ENCODE measurements at places on chromosomes 11 and 22. TPM values are rescaled to one million over a fixed set of nuclear protein-coding genes. Genes with fewer than 3 reads are reported as not detected.

Gene FXYD2
- 8.8 TPM for total RNA-seq

Gene IGSF9B
- 36.0 TPM for total RNA-seq

- H3K36me3 ChIP-seq = no peaks in the 10 kb centered on the region
- H3K4me3 ChIP-seq = no peak overlapping the region
- H3K4me1 ChIP-seq = peaks cover 2% of the 10 kb centered on the region
- no peak overlapping the region for H3K27ac ChIP-seq
- H3K27me3 ChIP-seq = peaks cover 12% of the 10 kb centered on the region
Measured at GRCh38 chr11:65311170-65311678, 3.4 kb upstream of the CDC42EP2 start.

GRCh38 chr11:110711776-110712658 lies at the start of gene ARHGAP20:
Gene ARHGAP20, minus strand, starts transcription at chr11:110712437. Its CDS starts 206 bp downstream, at chr11:110712231.
- peaks cover 73% of the 10 kb centered on the region for H3K27me3 ChIP-seq
- H3K4me3 ChIP-seq = peak within 1 kb of the TSS; percentile 67
- H3K4me1 ChIP-seq = peaks cover 13% of the 10 kb centered on the region
- no peak within 1 kb of the TSS for H3K27ac ChIP-seq

GRCh38 chr11:101128571-101129202 lies 926 bp downstream of the PGR start:
- H3K4me1 ChIP-seq = peaks cover 4% of the 10 kb centered on the region
- peaks cover 61% of the 10 kb centered on the region for H3K27me3 ChIP-seq
- no peaks in the 10 kb centered on the region for H3K36me3 ChIP-seq
- H3K4me3 ChIP-seq = no peak overlapping the region
- no peak overlapping the region for H3K27ac ChIP-seq

- peaks cover 63% of the 10 kb centered on the region for H3K4me1 ChIP-seq
- H3K27me3 ChIP-seq = no peaks in the 10 kb centered on the region
- H3K4me3 ChIP-seq = no peak overlapping the region
- H3K36me3 ChIP-seq = peaks cover 22% of the 10 kb centered on the region
- no peak for DNase-seq
Measured at GRCh38 chr11:66142370-66143263, 72.5 kb downstream of the PACS1 start.

- H3K4me3 ChIP-seq = peak overlapping the region; percentile 94
- H3K27me3 ChIP-seq = no peaks in the 10 kb centered on the region
- H3K27ac ChIP-seq = peak overlapping the region; percentile 60
Measured at GRCh38 chr11:72720047-72720446, 32.2 kb downstream of the ARAP1 start.

GRCh38 chr22:36221799-36222751 lies 17.3 kb downstream of the APOL2 start:
- DNase-seq = peak; percentile 35
- no peak overlapping the region for H3K27ac ChIP-seq
- H3K36me3 ChIP-seq = peaks cover 8% of the 10 kb centered on the region
- H3K4me1 ChIP-seq = peaks cover 7% of the 10 kb centered on the region

DNA sequence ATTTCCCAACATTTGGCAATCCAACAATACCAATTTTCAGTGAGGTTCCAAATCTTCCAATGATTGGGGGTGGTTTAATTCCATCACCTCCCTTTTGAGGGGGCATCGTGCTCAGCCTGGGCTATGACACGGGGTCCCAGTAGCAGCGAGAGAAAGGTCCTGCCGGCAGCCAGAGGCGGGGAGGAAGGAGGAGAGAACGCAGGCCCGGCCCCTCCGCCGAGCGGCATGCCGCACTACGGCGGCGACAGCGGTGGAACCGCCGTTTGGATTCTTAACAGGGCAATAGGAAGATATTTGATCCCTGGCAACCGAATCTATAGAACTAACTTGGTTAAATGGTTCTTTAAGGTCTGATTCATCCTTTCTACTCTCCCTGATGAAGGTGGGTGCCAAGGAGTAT lies 18.3 kb upstream of the NDUFA6 start:
- no peaks in the 10 kb centered on the region for H3K4me1 ChIP-seq
- peaks cover 10% of the 10 kb centered on the region for H3K36me3 ChIP-seq
- H3K27me3 ChIP-seq = no peaks in the 10 kb centered on the region
- no peak overlapping the region for H3K4me3 ChIP-seq

DNA sequence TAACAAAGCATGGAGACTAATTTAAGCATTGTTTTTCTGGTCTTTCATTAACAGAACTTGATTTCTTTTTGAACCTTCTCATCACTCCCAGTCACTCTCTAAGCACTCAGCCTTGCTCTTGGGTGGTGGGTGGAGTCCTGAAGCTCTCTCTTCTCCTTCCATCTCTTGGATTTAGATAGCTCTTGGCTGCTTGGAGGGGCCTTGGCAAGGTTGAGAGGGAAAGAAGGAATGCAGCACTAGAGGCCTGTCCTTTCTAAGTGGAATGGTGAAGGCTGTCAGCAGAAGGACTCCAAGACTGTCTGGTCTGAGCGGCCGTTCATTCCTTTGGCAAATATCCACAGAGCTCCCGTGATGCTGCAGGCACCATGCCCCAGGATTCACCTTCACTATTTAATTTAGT lies 168.6 kb upstream of the E2F8 start:
- DNase-seq = no peak
- peaks cover 28% of the 10 kb centered on the region for H3K27me3 ChIP-seq
- no peaks in the 10 kb centered on the region for H3K4me1 ChIP-seq
- H3K4me3 ChIP-seq = no peak overlapping the region
- H3K27ac ChIP-seq = no peak overlapping the region

- H3K27ac ChIP-seq = no peak overlapping the region
- no peak overlapping the region for H3K4me3 ChIP-seq
- DNase-seq = no peak
- no peaks in the 10 kb centered on the region for H3K27me3 ChIP-seq
- H3K4me1 ChIP-seq = no peaks in the 10 kb centered on the region
Measured at GRCh38 chr11:27088353-27088752, 47.7 kb downstream of the BBOX1 start.

Data from activated naive CD8-positive, alpha-beta T cell treated with anti-CD3 and anti-CD28 coated beads for 36 hours (primary cell).